ENCODE measurements at places on chromosomes 6 and 20. TPM values are rescaled to one million over a fixed set of nuclear protein-coding genes. Genes with fewer than 3 reads are reported as not detected.

- DNase-seq: no peak
Observed at GRCh38 chr20:46649650-46649949, 1.7 kb downstream of the SLC13A3 start.

DNA sequence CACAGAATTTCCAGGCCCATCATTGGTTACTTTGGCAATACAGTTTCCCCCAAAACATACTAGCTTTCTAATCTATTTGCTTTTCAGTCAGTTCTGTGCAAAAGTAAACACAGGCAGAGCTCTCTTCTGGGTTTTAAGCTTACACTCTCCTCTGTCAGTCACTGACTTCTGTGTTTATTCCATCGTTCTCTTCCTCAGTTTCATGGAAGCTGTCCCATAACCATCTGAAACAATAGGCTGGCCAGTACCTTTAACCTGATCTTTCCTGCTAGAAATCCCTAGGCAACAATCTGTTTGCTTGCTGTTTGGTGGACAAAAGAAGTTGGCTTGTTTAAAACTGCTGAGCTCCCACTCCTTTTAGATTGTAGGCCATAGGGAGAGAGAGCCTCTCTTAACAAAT, 431.5 kb downstream of the HACE1 start:
- DNase-seq: no peak

GRCh38 chr6:132712366-132712765, 1.5 kb downstream of the VNN1 start:
- peak; percentile 73 for DNase-seq

GRCh38 chr6:7170117-7170732, 62.5 kb downstream of the RREB1 start:
- no peak for DNase-seq

- DNase-seq: no peak
Observed at GRCh38 chr20:21632031-21632734, 73.3 kb upstream of the PAX1 start.

DNA sequence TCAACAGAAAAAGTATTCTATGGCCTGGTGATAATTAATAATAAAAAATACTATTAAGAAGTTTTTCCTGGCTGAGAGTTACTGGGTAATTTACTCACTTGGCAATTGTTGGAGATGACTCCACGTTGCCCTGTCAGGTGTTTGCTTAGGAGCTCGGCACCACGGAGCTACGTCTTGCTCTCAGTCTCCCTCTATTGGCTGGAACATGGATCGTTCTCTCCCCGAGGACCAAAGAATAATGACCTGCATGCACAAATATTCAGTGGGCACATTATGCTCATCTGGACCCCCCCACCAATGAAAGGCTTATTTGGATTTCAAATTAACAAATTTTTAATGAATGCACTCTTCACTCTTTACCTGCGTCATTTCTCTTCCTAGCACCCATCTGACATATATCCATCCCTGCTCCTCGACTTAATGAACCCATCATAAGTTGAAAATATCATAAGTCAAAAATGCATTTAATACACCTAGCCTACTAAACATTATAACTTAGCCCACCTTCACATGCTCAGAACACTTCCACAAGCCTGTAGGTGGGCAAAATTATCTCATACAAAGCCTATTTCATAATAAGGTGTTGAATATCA, 71.0 kb upstream of the CD83 start:
- peak; percentile 36 for DNase-seq

- no peak for DNase-seq
Observed at GRCh38 chr6:111423960-111424846, 58.8 kb downstream of the REV3L start.

Gene GPX5
- total RNA-seq: not detected

Gene MEP1A
- not detected for total RNA-seq

All from Caki2 (cell line).